ENCODE measurements at places on chromosomes 3 and 15.

GRCh38 chr15:43439268-43439667 lies 53.7 kb downstream of the TP53BP1 start:
- no peak for DNase-seq

GRCh38 chr15:92333709-92334108 lies 60.0 kb upstream of the ST8SIA2 start:
- DNase-seq: no peak

- no peak for DNase-seq
These were observed 191.4 kb downstream of the THRB start for GRCh38 chr3:24303057-24303754.

DNA sequence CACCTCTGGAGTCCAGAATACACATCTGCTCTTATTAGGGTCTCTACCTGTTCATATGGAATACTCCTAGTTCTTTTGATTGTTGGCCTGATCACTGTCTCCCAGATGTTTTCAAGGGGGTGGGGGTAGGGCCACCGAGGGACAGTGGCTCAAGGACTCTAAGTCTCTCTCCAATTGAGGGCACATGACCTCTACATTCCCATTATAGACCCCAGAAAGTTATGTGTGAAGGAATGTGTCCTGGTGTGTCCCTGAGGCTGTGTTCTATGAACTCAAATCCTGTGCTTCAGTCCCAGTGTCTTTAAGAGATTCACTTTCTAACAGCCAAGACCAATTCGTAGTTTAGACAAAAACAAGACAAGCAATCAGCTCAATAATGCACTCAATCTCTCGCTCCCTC lies 357.4 kb downstream of the ERC2 start:
- DNase-seq: no peak

- DNase-seq: no peak
These were observed 55.1 kb downstream of the GASK1A start for GRCh38 chr3:43034200-43034599.

Data from M059J (cell line).